ENCODE measurements at places on chromosomes 6 and 20.
A peak's percentile ranks its signal among the peaks of the same experiment; 100 is the strongest.

GRCh38 chr6:129253727-129254126 lies 370.8 kb downstream of the LAMA2 start:
- DNase-seq = no peak

GRCh38 chr20:38152175-38152620 lies 12.9 kb downstream of the TGM2 start:
- DNase-seq = no peak

DNA sequence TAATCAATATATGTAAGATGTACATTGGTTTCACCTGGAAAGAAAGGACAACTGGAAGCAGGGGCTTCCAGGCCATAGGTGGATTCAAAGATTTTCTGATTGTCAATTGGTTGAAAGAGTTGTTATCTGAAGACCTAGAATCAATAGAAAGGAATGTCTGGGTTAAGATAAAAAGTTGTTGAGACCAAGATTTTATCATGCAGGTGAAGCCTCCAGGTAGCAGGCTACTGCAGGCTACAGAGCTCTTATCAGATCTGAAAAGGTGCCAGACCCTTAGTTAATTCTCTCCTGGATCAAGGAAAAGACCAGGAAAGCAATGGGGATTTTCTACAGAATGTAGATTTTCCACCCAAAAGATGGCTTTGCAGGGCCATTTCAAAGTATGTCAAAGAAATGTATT lies 487.2 kb downstream of the BTBD3 start:
- DNase-seq = no peak

- DNase-seq = no peak
Observed at GRCh38 chr6:125811259-125811658, 20.5 kb downstream of the NCOA7 start.

DNA sequence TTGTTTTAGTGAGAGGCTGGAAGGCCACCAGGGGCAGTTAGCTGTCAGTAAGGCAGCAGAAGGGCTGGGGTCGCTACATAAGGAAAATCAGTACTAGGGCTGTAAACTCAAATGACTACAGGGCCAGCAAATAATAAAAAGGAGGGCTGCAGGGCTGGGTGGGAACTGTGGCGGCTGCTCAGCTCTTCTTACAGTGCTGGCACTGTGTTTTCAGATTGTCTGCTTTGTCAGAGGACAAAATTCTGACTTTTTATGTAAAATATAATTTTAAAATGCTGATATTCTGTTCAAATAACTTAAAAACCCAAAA lies 23.2 kb downstream of the HLA-A start:
- no peak for DNase-seq

- peak; percentile 63 for DNase-seq
Observed at GRCh38 chr6:136524936-136525413, 25.2 kb downstream of the MAP7 start.

All from islet precursor cell (in vitro differentiated cells).